ENCODE measurements at places on chromosomes 1 and 21. TPM values are rescaled to one million over a fixed set of nuclear protein-coding genes. Genes with fewer than 3 reads are reported as not detected.

LORICRIN gene
- polyA plus RNA-seq: not detected

ICOSLG gene
- 14.1 TPM for polyA plus RNA-seq

RNU1-1 gene
- polyA plus RNA-seq: not detected

CDK11A gene
- 13.5 TPM for polyA plus RNA-seq

DNA sequence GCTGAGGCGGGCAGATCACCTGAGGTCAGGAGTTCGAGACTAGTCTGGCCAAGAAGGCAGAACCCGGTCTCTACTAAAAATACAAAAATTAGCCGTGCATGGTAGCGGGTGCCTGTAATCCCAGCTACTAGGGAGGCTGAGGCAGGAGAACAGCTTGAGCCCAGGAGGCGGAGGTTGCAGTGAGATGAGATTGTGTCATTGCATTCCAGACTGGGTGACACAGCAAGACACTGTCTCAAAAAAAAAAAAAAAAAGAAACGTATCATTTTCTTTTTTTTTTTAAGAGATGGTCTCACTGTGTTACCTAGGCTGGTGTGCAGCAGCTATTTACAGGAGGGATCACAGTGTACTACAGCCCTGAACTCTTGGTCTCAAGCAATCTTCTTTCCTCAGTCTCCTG lies 47.3 kb downstream of the ITGB3BP start:
- DNase-seq: no peak
- no peaks in the 10 kb centered on the region for H3K4me1 ChIP-seq
- no peaks in the 10 kb centered on the region for H3K27me3 ChIP-seq
- no peak overlapping the region for H3K4me3 ChIP-seq

GRCh38 chr1:63982201-63982600 lies 208.4 kb downstream of the ROR1 start:
- no peak overlapping the region for H3K27ac ChIP-seq
- no peaks in the 10 kb centered on the region for H3K27me3 ChIP-seq
- H3K4me3 ChIP-seq: no peak overlapping the region
- no peaks in the 10 kb centered on the region for H3K4me1 ChIP-seq
- no peak for DNase-seq
- no peaks in the 10 kb centered on the region for H3K36me3 ChIP-seq

- no peak overlapping the region for H3K27ac ChIP-seq
- H3K4me3 ChIP-seq: no peak overlapping the region
- no peaks in the 10 kb centered on the region for H3K4me1 ChIP-seq
- DNase-seq: peak; percentile 45
- H3K27me3 ChIP-seq: no peaks in the 10 kb centered on the region
These were observed 6.7 kb upstream of the RNASEL start for GRCh38 chr1:182595641-182596240.

GRCh38 chr1:44154049-44154448 lies 12.6 kb upstream of the KLF18 start:
- H3K27me3 ChIP-seq: peaks cover 8% of the 10 kb centered on the region
- H3K36me3 ChIP-seq: no peaks in the 10 kb centered on the region
- no peak overlapping the region for H3K27ac ChIP-seq
- no peaks in the 10 kb centered on the region for H3K4me1 ChIP-seq

GRCh38 chr21:44789880-44790279 lies 11.7 kb downstream of the UBE2G2 start:
- no peak for DNase-seq
- H3K27ac ChIP-seq: peak overlapping the region; percentile 69
